ENCODE measurements at places on chromosomes 13 and 19. TPM values are rescaled to one million over a fixed set of nuclear protein-coding genes. Genes with fewer than 3 reads are reported as not detected.

The TEX101 gene
- total RNA-seq = not detected

The ZNF296 gene
- total RNA-seq = 3.5 TPM

- peaks cover 31% of the 10 kb centered on the region for H3K4me1 ChIP-seq
- no peak for DNase-seq
- H3K4me3 ChIP-seq = peak overlapping the region; percentile 8
- H3K27ac ChIP-seq = peak overlapping the region; percentile 90
- H3K36me3 ChIP-seq = no peaks in the 10 kb centered on the region
Measured at GRCh38 chr13:45296259-45296658, 44.7 kb downstream of the TPT1 start.

- H3K27me3 ChIP-seq = no peaks in the 10 kb centered on the region
- no peaks in the 10 kb centered on the region for H3K36me3 ChIP-seq
- no peak within 1 kb of the TSS for H3K4me3 ChIP-seq
Measured at GRCh38 chr19:32869369-32869965, at the start of gene SLC7A9. TSS of gene SLC7A9 (minus strand) at chr19:32869767. CDS start at chr19:32868534, 1,233 bp downstream.

The LYPD3 gene
- total RNA-seq = 7.4 TPM

DNA sequence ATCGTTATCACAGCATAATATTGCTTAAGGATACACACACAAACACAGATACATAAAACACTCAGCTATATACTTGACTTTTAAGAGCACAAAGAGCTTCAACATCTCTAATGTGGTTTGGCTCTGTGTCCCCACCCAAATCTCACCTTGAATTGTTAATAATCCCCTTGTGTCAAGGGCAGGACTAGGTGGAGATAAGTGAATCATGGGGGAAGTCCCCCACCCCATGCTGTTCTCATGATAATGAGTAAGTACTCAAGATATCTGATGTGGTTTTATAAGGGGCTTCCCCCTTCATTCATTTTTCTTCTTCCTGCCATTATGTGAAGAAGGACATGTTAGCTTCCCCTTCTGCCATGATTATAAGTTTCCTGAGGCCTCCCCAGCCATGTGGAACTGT, 481.4 kb downstream of the PCDH9 start:
- no peaks in the 10 kb centered on the region for H3K36me3 ChIP-seq
- H3K27me3 ChIP-seq = no peaks in the 10 kb centered on the region
- H3K4me1 ChIP-seq = no peaks in the 10 kb centered on the region
- no peak overlapping the region for H3K4me3 ChIP-seq
- no peak for DNase-seq

- H3K4me3 ChIP-seq = no peak overlapping the region
- H3K4me1 ChIP-seq = peaks cover 4% of the 10 kb centered on the region
- H3K27ac ChIP-seq = no peak overlapping the region
- no peaks in the 10 kb centered on the region for H3K36me3 ChIP-seq
- DNase-seq = no peak
- no peaks in the 10 kb centered on the region for H3K27me3 ChIP-seq
Measured at GRCh38 chr19:792306-792885, 4.9 kb upstream of the PTBP1 start.

DNA sequence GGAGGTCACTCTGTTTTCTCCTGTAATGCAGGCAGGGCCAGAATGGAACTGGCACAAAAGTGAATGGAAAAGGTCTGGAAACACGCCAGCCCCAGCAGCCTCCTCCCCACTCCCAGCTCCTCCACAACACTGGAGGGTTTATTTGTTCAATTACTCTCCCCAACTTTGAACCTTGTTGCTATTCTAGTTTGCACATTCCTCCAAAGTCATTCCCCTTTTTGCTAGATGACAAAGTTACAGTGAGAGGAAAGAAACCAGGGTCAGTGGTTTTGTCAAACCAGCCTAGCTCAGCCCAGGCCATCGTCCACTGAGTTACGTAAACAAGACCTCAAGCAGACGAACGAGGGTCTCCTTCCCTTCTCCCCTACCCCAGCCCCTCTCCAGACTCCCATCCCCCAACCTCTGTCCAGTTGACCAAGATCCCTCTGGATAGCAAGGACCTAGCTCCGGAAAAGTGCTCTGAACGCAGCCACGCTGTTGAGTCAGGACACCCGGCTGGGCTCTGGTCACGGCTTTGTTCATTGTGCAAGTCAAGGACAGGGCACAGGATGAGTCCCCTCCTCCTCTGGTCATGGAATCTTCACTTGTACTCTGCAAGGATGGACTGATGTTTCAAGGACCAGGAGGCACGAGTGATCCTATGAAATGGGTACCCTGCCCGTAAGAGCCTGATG, 180.0 kb downstream of the USP12 start:
- no peaks in the 10 kb centered on the region for H3K36me3 ChIP-seq
- H3K4me1 ChIP-seq = peaks cover 2% of the 10 kb centered on the region
- peaks cover 57% of the 10 kb centered on the region for H3K27me3 ChIP-seq
- DNase-seq = no peak
- no peak overlapping the region for H3K27ac ChIP-seq

GRCh38 chr19:18155095-18156087, 2.4 kb downstream of the PIK3R2 start:
- H3K36me3 ChIP-seq = no peaks in the 10 kb centered on the region
- peaks cover 22% of the 10 kb centered on the region for H3K4me1 ChIP-seq
- H3K27ac ChIP-seq = peak overlapping the region; percentile 41
- H3K4me3 ChIP-seq = no peak overlapping the region

GRCh38 chr19:36577271-36577996, 4.3 kb upstream of the ZNF529 start:
- DNase-seq = no peak
- H3K36me3 ChIP-seq = peaks cover 14% of the 10 kb centered on the region
- H3K27me3 ChIP-seq = no peaks in the 10 kb centered on the region
- no peak overlapping the region for H3K27ac ChIP-seq

DNA sequence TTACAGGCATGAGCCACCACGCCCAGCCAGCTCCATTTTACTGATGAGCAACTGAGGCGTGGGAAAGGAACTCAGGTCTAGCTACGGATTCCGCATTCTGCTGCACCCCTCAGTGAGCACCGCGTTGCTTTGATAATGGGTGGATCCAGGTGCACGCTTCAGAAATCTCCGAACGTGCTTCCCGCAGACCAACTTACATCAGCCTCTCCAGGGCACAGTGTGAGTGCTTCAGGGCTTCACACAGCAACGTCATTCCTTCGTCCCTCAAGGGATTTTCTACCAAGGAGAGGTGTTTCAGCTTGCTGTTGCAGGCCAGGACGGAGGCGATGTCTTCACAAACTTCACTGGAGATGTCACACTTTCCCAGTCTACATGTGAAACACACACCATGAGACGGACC, 21.7 kb downstream of the NLRP9 start:
- no peak overlapping the region for H3K27ac ChIP-seq
- peaks cover 2% of the 10 kb centered on the region for H3K36me3 ChIP-seq
- peaks cover 35% of the 10 kb centered on the region for H3K27me3 ChIP-seq
- DNase-seq = no peak
- peak overlapping the region; percentile 28 for H3K4me3 ChIP-seq

GRCh38 chr13:42420304-42420703, 148.4 kb downstream of the AKAP11 start:
- H3K36me3 ChIP-seq = peaks cover 2% of the 10 kb centered on the region
- H3K27me3 ChIP-seq = no peaks in the 10 kb centered on the region
- H3K4me1 ChIP-seq = no peaks in the 10 kb centered on the region
- H3K27ac ChIP-seq = no peak overlapping the region
- H3K4me3 ChIP-seq = no peak overlapping the region

DNA sequence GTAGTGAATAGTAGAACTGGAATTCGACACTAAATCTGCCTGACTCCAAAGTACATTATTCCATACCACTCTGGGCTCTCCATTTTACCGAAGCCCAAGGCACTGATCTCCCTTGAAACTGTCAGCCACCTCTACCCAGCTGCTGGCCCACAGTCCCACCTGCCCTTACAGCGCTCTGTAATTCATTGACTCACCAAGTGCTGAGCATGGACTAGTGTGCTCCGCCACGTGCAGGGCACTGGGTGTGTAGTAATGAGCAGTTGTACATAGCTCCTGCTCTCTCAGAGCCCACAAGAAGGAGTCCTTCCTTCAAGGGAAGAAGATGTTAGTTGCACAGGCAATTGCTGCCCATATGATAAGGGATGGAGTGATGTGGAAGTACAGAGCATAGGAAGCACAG, 76.6 kb upstream of the SIAH3 start:
- no peak overlapping the region for H3K4me3 ChIP-seq
- peaks cover 3% of the 10 kb centered on the region for H3K36me3 ChIP-seq

All from T-helper 17 cell (primary cell).